ENCODE measurements at places on chromosomes 2 and 18.

GRCh38 chr2:1156059-1156458 is 205.4 kb downstream of the SNTG2 start:
- no peak for DNase-seq

GRCh38 chr18:76435316-76435989 is 59.6 kb downstream of the ZNF516 start:
- no peak for DNase-seq

DNA sequence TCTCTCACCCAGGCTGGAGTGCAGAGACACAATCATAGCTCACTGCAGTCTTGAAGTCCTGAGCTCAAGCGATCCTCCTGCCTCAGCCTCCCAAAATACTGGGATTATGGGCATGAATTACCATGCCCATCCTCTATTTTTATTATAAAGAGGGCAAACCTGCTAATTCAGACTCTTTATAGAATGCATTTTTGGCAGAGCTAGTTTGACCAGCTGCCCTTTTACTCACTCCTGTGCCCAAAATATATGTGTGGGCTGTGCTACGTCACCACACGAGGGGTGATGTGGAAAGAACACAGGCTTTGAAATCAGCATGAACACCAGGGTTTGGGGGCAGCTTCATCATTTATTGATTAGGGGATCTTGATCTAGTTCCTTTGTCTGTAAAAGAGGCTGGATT is 137.8 kb downstream of the CLIP4 start:
- DNase-seq: no peak

GRCh38 chr18:7020995-7021777 is 96.4 kb downstream of the LAMA1 start:
- DNase-seq: no peak

DNA sequence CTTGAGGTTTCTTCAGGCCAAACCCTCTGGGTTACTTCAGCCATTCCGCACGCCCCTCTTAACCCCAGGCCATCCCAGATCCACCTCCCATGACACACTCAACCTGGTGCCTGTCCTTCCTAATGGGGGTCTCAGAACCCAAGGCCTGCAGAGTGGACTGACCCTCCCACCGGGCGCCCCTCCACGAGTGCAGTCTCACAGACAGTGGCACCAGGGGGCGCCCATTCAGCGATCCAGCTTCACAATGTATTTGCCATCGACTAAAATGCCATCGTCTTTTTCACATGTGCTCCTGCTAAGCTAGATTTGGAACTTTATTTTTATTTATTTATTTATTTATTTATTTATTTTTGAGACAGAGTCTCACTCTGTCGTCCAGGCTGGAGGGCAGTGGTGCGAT is 38.5 kb downstream of the INPP5D start:
- no peak for DNase-seq

GRCh38 chr2:25286025-25286400 is 55.7 kb downstream of the DNMT3A start:
- no peak for DNase-seq

DNA sequence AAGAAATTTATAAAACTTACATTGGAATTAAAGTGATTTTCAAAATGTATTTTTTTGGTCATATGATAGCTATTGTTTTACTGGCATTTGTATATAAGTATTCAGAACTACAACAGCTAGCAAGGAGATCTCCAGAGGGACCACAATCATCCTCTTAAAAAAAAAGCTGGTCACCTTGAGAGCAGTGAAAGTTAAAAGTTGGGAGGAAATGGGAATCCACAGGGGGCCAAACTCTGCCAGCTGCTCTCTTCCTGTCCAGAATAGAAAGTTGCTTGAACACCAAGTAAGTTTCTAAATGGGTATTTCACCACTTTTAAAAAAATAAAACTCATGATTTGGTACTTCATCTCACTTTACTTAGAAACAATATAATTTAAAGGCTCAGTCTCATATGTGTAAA is 1025.1 kb downstream of the LRP1B start:
- peak; percentile 32 for DNase-seq
